ENCODE measurements at places on chromosomes 5 and 9.

DNA sequence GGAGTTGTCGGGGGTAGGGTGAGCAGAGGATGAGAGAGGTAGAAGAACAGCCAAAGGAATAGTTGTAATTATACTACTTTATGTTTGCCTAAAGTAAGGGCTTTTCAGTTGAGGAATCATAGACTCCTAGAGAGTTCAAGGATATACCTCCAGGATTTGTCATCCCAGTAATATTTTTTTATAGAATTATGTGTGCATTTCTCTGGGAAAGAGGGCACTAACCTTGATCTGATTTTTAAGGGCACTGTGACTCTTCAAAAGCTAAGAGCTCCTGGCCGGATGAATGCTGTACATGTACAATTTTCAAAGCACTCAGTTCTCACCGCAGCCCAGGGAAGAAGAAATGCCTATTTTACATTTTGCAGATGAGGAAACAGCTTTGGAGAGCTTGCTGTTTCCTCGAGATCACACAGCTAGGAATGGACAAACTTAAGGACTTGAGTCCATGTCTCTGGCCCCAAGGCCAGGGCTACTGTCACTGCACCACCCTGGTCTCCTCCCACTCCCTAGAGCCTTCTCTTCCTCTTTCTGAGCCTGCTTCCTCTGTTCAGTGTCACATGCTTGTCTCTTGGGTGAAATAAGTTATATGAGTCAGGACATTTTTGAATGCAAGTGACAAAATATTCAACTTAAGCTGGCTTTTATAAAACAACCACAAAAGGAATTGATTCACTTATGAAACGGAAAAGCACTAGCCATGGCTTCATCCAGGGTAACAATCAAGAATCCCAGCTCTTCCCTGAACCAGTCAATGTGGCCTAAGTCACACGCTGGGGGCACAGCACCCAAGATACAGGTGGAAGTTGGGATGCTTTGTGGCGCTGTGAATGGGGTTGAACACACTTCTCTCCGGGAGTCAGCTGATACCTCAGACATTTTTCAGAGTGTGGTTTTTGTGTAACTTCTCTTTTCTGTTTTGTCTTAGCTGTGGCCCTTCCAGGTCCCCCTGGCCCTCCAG lies 45.7 kb upstream of the TGFBR1 start:
- DNase-seq: no peak

DNA sequence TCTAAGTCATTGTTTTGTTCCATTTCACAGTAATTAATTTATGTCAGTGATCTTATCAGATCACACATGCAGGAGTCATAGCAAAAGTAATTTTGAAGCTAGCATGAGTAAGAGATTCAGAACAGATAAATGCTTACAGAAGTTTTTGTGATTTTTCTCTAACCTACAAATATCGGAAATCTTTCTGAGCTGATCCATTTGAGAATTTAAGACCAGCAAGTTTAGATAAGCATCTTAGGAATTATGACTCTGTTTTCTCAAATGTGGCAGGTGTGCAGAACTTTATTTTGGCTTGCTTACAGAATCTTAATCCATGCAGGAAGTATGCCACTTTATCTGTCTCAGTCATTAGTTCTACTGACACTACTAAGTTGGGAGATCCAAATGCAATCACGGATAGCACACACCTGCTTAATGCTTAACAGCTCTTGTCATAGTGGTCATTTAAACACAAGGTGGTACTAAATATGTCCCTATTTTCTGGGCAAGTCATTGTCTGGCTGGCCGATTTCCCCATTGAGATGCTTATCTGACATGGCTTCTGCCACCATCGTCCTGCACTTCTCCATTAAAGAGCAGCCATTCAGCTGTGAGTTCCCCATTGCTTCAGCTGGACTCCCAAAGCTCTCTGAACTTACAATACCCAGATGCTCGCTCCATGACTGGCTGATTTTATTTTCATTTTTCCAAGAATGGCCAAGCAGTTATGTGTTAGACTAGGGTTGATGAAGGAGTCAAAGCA lies 305.4 kb upstream of the NUDT12 start:
- no peak for DNase-seq

GRCh38 chr9:81592887-81593266 lies 96.5 kb downstream of the TLE1 start:
- peak; percentile 41 for DNase-seq

GRCh38 chr5:16759147-16759773 lies 142.5 kb upstream of the RETREG1 start:
- DNase-seq: no peak

GRCh38 chr5:1349246-1349645 lies 4.3 kb upstream of the CLPTM1L start:
- DNase-seq: no peak

DNA sequence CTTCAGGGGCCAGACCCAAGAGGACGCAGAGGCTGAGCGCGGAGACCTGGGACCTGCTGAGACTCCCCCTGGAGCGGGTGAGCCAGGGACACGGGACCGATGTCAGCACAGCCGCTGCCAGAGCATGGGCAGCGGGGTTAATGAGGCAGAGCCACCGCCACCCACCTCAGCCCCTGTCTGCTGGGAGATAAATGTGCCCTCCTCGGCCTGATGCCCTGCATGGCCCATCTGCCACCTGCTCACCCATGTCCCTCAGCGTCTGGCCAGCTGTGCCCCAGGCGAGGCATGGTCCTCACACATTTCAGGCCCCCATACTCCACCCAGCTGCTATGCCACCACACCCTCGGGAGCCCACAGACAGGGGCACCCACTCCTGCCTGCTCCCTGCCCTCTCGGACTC lies 14.9 kb downstream of the DNLZ start:
- DNase-seq: no peak

GRCh38 chr5:119427060-119427459 lies 25.2 kb upstream of the HSD17B4 start:
- DNase-seq: no peak
